Activated effector memory CD4-positive, alpha-beta T cell treated with anti-CD3 and anti-CD28 coated beads, Interleukin-2, amount 50 U/mL, for 16 hours (primary cell): ENCODE measurements at places on chromosomes 16 and 17.
A peak's percentile ranks its signal among the peaks of the same experiment; 100 is the strongest.

- no peak for DNase-seq
Observed at GRCh38 chr16:35730251-35730650, 2270.8 kb downstream of the TP53TG3F start.

DNA sequence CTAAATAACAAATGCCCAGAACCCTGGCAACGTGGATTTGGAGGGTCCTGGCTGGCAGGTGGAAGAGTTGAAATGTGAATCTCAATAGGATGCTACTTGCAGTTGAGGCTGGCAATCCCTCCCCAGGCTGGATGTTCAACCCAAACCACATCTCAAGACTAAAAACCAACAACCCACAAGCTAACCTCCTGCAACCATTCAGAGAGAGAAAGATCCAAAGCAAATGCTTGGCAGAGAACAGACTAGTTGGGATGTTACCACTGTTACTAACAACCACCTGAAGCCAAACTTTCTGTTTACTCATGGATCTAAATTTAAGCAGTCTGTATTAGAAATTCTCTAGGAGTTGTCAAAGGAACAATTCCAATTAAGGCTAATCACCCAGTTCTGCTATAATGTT, 27.9 kb downstream of the SMG6 start:
- DNase-seq: no peak

- no peak for DNase-seq
Observed at GRCh38 chr17:35972535-35972934, 8.8 kb downstream of the CCL16 start.

DNA sequence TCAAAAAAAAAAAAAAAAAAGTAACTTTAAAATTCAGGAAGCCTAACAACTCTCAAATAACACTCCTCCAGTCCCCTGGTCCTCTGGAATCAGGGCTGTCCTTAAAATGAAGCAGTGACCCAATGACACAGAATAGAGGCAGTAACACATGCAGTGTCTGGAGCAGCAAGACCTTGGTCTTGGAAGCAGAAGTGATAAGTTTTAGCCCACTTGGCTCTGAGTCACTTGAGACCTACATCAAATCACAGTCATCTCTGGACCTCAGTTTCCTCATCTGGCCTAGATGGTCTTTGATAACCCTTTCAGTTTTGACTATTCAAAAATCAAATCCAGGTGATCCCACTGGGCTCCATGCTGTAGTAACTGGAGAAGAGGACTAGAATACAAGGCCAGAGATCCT, 39.0 kb downstream of the LYRM1 start:
- no peak for DNase-seq

GRCh38 chr17:63805591-63805990, 21.6 kb upstream of the PSMC5 start:
- no peak for DNase-seq

DNA sequence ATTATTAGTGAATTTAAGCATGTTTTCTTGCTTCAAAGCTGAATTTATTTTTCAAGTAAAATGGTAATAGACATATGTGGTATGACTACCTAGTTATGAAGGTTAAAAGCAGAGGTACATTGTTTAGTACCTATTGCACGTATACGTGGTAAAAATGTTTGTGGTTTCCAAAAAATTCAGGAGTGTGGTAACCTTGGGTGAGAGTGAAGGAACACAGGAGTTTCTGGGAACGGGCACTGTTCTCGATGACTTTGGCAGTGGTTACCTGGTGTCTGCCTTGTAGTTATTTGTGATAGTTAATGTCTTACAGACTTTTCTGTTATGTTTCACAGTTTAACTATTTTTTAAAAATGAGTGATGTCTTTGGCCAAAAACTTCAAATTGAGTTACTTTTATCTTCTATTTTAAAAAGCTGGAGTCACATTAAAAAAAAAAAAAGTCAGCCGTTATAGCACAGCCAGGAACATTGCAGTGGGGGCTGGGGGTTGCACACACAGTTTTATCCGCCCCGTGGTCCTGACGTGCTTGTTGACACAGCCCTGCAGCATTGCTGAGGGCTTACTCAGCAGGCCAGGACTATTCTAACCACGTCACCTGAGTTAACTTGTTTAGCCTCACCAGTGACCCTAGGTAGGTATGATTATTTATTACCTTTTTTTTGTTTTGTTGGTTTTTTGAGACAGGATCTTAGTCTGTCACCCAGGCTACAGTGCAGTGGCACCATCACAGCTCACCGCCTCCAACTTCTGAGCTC, 10.9 kb downstream of the JPT2 start:
- DNase-seq: no peak

GRCh38 chr17:72338847-72339790, 218.3 kb downstream of the SOX9 start:
- DNase-seq: no peak

- DNase-seq: no peak
Observed at GRCh38 chr17:36661047-36661666, 59.8 kb downstream of the MRM1 start.

DNA sequence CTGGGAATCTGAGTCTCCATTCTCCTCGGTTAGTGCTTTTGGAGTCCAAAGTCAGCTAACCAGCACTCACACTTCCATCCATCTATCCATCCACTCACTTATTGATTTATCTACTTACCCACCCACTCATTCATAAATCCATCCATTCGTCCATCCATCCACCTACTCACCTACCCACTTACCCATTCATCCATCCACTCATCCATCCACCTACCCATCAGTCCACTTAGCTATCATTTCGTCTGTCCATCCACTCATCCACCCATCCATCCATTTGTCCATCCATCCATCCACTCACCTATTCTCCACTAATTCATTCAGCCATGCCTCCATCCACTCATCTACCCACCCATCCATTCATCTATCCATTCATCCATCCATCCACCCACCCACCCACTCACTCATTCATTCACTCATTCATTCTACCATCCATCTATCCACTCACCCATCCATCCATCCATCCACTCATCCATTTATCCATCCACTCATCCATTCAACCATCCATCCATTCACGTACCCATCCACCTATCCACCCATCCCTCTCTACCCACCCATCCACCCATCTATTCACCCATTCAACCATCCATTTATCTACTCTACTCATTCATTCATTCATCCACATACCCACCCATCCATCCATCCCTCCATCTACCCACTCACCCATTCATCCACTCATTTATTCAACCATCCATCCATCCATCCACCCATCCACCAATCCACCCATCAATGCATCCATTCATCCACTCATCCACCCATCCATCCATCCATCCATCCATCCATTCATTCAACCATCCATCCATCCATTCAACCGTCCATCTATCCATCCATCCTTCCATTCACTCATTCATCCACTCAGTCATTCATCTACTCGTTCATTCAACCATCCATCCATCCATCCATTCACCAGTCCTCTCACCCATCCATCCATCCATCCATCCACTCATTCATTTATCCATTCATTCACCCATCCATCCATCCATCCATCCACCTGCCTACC, 26.1 kb downstream of the NLRC3 start:
- DNase-seq: no peak

GRCh38 chr17:57296231-57296630, 39.9 kb downstream of the MSI2 start:
- DNase-seq: no peak

DNA sequence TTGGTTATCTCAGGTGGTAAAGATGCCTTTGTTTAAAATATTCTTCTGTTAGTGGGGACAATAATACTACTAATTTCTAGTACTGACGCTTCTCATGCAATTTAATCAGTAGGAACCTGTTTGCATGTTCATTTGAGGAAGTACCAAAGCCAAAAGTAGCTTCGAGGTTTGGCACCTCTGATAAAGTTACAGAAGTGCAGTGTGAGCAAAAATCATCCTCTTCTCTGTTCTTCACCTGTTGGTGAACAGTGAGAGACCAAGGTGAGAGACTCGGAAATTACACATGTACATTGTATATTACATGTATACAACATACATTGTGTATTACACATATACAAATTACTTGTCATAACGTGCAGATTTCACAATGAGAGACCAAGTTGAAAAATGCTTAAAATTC, 404.6 kb downstream of the MAF start:
- no peak for DNase-seq

DNA sequence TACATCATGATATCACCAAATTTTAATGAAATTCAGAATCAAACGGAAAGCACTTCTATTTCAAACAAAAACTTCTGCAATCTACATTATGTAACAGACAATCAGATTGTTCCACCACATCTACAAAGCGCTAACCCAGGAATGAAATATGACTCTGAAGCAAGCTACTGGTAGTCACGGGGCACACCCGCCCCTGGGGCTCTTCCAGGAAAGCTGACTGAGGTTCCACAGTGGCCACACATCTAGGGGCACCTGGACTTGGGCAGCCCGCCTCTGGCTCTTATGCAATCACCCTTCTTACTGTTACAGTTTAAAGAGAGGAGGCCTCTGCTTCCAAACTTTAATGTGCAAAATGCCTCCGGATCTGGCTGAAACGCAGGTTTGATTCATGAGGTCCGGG, 27.5 kb downstream of the ZCCHC14 start:
- no peak for DNase-seq

GRCh38 chr16:25256695-25257469, 763 bp downstream of the ZKSCAN2 start:
- DNase-seq: no peak

- DNase-seq: no peak
Observed at GRCh38 chr17:1553354-1554266, 9.0 kb downstream of the PITPNA start.

DNA sequence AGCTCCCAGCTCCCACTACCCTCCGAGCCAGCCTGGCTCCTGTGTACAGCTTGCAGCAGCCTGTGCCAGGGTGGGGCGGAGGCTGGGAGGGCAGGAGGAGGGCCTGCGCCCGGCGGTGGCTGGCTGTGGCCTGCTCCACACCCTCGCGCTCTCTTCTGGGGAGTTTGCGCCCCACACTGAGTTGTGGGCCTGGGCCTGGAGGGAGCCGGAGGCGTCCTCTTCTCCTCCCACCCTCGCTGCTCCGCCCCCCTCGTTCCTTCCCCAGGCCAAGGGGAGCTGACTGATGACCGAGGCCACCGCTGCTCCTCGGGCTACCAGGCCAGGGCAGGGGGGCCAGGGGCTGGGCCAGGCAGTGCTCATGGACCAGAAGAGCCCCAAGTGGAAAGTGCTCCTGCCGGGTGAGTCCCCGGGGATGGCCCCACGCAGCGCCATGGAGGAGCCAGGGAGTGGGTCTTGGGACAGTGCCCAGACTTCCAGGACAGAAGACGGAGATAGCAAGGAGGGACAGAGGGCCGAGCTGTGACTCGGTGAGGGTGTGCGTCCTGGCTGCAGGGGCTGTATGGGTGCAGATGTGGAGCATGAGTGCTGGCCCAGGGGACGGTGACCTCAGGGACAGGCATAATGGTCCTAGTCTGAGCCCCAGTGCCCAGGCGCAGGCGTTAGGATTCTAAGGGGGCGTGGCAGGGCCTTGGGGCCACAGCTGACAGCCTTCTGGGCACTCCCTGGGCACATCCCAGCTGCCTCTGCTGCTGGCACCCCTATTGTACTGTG, 242.1 kb upstream of the GSE1 start:
- DNase-seq: no peak

DNA sequence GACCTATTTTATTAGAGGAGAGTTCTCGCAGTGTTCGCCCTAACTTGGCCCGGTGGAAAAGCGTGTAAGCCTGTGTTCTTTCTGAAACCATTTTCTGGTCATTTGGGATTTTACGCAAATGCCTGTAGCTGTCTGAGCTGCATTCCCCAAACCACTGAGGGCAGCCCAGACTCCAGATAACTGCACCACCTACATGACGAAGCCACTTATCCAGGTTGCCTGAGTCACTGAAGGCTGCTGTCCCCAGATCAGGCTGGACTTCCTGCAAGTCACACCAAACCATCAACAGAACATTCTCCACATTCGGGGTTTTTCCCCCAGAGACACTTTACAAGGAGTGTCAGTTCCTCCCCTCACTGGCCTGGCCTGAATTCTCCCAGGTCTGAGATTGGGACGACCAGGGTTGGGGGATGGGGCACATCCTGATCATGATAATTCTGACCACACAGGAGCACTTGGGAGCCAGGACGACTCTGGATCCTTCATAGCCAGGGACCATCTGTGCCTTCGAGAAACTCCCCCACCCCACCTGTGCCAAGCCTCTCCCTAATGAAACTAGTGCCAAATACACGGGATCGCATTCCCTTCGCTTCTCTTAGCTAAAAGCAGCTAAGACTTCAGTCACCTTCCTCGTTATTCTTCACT, 2.3 kb downstream of the RPRML start:
- no peak for DNase-seq

DNA sequence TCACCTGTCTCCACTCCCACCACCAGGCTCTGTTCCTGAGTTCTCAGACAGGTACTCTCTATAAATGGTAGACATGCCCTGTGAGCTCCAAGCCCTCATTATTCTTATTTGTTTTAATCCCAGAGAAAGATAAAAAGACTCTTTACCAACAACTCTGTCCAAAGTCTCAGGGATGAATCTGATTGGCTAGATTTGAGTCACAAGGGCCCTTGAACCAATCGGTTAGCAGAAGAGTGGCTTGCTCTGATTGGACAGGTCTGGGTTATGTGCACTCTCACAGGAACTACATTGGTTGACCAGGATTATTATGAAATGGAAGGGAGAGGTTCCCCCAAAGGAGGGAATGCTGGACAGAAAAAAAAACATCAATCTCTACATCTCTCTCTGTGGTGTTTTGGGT, 7.5 kb downstream of the COTL1 start:
- DNase-seq: no peak

GRCh38 chr16:16045296-16045695, 95.9 kb downstream of the ABCC1 start:
- no peak for DNase-seq

DNA sequence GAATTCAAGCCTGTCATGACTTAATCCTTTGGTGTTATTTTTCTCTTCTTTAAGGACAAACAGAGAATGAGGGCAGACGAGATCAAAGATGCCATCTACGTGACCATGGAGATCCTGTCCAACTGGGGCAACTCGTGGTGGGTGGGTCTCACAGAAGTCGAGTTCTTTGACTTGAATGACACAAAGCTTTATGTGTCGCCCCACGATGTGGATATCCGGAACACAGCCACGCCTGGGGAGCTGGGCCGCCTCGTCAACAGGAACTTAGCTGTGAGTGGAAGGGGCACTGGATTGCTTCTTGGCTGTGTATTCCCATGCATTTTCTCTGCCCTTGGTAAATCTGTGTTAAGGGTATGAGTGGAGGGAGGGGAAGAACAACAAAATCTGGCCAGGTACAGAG, 158.7 kb downstream of the KATNIP start:
- peak; percentile 37 for DNase-seq

DNA sequence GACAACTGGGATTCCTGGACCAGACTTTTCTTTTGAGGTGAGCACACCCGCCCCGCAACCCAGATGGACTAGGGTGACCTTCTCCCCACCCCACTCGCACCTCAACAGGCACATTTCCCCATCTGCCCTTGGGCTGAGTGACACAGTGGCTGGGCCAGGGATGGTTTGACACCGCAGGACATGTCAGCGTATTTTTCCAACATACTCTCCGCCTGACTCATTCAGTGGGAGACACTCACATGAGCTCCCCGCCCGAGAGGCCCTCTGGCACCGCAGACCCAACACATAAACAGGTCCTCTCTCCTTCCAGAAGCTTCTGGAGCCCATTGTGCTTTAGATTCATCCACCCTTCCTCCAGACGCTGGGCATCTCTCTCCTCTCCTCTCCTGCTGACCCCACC, 69.4 kb downstream of the ZDHHC7 start:
- no peak for DNase-seq

- DNase-seq: peak; percentile 37
Observed at GRCh38 chr17:259341-259976, 78.0 kb upstream of the DOC2B start.
